RWPE2 (cell line): ENCODE measurements at places on chromosomes 2 and 18.

DNA sequence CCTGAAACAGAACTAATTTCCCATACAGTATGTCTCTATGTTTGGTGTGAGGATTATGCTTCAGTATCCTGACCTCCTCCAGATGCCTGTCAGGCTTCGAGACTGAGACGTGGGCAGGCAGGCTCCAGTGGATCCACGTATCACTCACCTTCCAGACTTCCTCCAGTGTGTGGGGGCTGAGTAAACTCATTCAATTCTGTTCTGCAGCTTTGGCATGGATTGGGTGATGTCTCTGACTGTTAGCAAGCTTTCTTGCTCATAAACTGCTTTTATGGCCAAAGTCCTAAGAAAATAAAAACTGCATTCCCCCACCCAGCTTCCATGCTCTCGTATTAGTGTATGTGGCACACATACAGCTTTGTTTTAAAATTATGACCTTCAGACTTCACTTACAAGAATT, 53.6 kb downstream of the CCDC93 start:
- no peak for DNase-seq

GRCh38 chr18:2537296-2537695, 34.0 kb downstream of the METTL4 start:
- no peak for DNase-seq

DNA sequence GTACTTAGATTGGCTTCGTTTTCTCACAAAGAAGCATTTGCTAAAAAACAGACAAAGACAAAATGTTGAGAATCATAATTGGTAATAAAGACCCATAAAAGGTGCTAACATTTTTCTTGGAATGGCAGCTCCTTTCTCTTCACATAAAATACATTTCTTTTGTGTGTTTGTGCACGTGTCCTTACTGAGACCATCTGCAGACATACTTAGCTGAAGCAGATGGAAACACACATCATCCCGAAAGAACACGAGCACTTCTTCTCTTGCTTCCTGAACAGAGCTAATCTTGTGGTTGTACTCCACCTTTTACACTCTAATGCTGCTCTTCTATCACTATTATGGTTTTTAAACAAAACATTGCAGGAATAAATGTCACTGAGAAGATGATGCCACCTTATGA, 142.5 kb downstream of the SPHKAP start:
- no peak for DNase-seq

- DNase-seq, result no peak
Measured at GRCh38 chr2:36333350-36334012, 22.1 kb upstream of the CRIM1 start.

DNA sequence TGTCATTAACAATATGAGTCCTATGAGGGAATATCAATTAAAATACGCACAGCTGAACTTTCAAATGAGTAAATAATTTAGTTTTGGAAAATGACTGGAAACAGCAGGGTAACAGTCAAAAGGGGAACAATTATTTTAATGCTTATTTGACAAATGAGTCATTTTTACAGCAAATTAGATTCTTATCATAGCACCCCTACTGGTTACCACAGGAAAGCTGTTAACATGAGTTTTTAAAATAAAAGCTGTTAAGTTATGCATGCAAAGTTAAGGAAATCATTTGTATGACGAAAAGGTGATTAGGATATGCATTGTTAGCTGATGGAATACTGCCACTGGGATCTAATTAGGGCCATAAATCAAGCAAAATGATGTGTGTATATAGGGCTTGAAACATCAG, 435.1 kb upstream of the MEIS1 start:
- no peak for DNase-seq

DNA sequence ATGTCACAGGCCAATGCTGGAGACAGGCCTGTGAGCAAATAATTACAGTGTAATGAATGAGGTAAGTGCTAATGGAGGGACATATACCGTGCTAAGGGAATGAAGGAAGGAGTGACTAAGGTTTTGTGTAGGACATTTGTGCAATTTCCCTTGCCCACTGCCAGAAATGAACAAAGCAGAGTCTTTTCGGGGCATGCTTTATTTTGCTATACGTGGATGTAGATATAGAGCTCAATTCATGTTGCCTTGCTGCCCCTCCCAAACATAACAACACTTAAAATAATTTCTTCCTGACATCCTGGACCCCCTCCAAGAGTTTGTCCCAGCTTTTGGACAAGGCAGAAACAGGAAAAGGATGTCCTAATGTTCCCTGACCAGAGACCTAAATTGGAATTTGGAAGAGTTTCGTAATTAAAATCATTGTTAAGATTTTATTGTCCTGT, 23.7 kb upstream of the CD28 start:
- DNase-seq, result no peak

- DNase-seq, result no peak
Measured at GRCh38 chr2:3611589-3611988, 16.7 kb downstream of the COLEC11 start.
